Left renal pelvis (tissue), 4 donors: ENCODE measurements at places on chromosomes 6 and 20.

DNA sequence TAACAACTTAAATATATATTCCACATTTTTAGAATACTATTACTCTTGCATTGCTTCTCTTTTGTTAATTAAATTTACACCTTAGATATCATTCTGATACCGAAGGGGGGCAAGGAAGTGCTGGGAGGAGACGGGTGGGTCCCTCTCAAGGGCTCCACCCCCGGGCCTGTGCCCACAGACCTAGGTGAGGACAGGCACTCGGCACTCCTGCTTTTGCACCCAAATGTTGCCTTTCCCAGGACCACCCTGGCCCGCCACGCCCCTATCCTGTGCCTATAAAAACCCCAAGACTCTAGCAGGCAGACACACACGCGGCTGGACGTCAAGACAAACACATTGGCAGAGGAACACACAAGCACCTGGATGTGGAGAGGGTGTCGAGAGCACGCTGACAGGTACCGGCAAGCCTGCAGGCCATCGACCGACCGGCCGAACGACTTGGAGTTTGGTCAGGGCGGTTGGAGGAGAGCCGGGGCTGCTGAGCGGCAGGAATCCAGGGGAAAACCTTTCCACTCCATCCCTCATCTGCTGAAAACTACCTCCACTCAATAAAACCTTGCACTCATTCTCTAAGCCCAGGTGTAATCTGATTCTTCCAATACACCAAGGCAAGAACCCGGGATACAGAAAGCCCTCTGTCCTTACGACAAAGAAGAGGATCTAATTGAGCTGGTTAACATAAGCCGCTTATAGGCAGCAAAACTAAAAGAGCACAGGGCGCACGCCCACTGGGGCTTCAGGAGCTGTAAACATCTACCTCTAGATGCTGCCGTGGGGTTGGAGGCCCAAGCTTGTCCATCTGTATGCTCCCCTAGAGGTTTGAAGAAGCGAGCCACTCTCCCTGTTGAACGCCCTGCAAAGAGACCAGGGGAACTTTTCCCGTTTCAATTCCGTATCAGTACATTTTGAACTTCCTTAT, 197.4 kb upstream of the PRSS16 start:
- no peak for DNase-seq

DNA sequence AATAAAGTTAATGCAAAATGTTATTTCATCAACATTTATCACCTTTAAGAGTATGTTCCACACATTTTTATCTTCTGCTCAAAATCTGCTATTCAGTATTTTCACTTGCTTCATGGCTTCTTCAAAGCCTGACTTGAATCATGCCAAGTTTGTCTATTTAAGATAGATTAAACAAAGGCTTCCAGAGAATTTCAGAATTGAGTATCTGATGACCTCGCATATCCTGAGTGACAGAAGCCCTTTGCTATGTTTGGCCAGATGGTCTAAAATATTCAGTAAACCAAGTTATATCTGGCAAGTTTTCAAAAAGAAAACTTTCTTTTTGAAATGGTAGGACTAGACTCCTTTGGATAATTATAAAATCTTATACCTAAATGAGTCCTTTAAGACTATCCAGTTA, 348.9 kb upstream of the KCNQ5 start:
- no peak for DNase-seq

GRCh38 chr20:6769903-6770785, 2.7 kb downstream of the BMP2 start:
- no peak for DNase-seq

DNA sequence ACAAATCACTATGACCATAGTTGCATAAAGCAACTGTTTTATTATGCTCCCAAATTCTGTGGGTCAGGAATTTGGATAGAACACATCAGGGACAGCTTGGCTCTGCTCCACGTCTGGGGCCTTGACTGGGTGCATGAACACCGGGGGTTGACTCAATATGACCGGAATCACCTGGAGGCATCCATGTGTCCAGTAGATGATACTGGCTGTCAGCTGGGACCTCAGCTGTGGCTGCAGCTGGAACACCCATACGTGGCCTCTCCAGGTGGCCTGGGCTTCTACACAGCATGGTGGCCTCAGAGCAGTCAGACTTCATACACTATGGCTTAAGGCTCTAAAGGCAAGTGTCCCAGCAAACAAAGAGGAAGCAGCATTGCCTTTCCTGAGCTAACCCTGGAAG, 113.4 kb downstream of the NRN1 start:
- DNase-seq: no peak

DNA sequence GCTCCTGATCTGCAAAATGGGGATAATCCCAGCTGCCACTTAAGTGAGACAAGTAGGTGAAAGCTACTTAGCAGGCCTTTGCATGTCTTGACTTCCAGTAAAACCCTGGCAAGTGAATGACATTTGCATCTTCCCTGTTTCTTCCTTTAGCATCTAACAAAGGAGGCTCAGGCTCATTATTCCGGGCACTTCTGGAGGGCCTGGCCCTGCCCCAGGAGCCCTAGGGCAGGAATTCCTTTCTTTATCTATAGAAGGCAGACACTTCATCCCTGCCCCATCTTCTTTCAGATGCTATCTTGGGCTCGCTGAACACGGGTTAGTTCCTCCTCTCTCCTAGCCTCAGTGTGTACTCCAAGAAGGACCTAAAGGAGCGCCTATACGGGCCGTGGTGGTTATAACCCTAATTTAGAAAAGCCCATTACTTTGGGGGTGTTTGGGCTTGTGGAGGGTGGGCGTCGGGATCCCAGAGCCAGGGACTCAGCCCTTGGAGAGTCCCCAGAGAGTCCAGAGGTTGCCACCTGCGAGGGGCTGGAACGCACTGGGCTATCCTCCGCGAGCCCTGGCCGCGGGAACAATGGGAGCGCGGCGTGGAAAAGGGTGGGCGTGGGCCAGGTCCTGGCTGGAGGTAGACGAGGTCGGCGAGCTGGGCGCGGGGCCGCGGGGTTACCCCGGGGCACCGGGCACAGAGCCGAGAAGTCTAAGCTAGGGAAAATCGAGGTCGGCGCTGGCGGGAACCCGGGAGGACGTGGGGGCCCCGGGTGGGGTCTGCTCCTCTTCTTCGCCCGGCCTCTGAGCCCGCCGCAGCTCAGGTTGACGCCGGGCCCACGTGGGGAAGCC, 62.8 kb upstream of the EPB41L1 start:
- DNase-seq: no peak

DNA sequence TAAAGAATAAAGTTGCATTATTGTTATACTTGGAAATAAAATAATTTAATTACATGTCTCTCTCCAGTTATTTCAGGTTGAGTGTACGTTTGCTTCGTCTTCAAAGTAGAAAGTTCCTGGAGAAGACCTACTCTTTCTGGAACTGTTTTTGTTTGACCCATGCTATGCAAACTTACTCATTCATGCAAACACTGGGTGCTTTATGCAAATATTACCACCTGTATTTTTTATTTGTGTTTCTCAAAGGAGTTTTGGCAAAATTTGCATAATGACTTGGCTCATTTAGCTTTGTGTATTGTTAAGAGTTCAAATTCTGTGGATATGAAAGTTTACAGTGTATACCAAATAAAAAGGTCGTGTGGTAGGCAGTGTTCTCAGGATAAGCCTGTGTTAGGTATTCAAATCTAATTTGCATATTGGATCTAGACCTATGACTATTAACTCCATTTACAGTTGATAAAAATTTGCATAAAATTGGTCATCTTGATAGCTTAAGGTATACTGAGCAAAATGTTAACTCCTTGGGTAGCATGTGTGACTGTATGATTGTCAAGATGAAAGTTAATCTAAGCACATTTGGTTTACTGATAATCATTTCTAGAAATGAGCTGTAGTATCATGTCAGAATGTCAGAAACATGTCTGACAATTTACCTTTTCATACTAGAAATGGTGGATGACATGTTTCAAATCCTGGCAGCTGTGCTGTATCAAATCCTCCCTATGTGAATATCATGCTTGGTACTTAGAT, 65.2 kb downstream of the CDKAL1 start:
- DNase-seq: no peak
